Fibroblast of skin of right biceps (primary cell): ENCODE measurements at places on chromosomes 2 and 18.
A peak's percentile ranks its signal among the peaks of the same experiment; 100 is the strongest.

DNA sequence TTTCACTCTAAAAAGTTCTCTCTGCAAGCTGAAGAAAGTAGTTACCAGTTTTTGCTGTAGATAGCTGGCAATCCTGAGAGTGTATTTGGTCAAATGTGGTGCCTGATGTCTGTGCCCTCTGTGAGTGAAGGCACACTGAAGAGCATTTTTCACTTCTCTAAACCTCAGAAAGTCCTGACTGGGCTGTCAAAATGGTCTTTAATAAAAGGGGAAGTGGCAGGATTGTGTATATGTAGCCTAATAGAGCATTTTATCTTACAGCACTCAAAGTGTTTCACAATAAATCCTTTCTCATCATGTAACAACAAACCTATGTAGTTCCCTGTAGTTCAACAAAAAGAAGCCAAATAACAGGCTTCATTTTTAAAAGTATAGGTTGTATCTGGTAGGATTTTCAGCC is 1552.3 kb upstream of the SLC39A10 start:
- no peak for DNase-seq

GRCh38 chr2:121577381-121577780 is 46.7 kb downstream of the RNU4ATAC start:
- DNase-seq, result no peak

DNA sequence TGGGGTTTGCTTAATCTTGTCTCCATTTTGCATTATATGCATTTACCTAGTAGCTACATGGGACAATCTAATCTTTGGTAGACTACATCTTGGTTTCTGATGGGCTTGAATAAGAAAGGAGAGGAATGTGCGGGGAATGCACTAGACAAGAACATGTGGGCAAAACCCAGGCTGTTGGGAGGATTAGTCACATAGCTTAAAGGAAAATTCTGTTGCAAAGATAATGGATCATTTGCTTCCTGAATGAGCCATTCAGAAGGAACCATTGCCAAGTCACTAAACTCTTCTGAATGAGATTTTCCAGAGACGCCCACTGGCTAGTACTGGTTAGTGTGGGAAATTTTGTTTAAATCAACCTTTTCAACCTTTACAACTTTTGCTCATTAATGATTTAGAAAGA is 84.8 kb downstream of the OSBPL6 start:
- peak; percentile 92 for DNase-seq

- peak; percentile 53 for DNase-seq
These were observed 33.3 kb downstream of the STRADB start for GRCh38 chr2:201484805-201485204.
